ENCODE measurements at places on chromosomes 7 and 10.
A peak's percentile ranks its signal among the peaks of the same experiment; 100 is the strongest.

DNA sequence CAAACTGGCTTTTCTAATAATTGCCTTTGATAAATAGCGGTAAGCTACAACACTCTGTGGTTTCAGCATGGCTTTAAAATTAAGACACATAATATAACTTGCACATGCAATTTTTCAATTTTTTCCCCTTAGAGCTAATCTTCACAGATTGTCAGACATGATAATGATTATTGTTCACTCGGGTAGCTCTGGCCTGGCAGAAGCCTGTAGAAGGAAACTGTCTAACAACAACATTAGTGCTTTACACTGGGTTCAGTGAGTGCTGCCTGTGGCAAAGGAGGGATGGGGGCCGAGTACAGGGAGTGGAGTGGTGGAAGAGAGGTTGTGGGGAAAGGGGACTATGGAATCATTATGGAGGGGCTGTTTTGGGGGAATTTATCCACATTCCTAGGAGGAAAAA is 67.2 kb upstream of the AUTS2 start:
- DNase-seq = no peak

GRCh38 chr10:84429926-84430520 is 101.6 kb downstream of the CCSER2 start:
- DNase-seq = peak; percentile 64

GRCh38 chr7:124779194-124779593 is 13.6 kb upstream of the GPR37 start:
- DNase-seq = no peak

GRCh38 chr7:70408891-70409290 is 723.1 kb upstream of the GALNT17 start:
- DNase-seq = no peak

DNA sequence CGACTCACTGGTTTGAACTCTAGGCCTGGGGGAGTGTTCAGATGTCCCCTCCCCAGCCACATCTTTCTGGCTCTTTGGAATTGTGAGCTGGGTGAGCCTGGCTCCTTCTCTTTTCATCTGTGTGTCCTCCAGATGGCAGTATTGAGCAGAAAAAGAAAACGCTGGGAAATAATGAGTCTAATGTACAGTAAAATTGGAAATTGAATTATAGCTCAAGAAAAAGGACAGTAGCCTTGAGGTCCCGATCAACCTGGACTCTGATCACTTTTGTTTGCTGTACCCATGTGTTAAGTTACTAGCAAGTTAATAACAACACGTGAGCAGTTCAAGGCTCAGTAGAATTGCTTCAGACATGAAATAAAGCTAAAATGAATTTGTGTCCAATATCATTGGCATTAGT is 77.9 kb downstream of the SNX10 start:
- DNase-seq = peak; percentile 63

GRCh38 chr7:102188746-102189145 is 97.9 kb upstream of the SH2B2 start:
- no peak for DNase-seq

GRCh38 chr7:17421941-17422340 is 123.5 kb downstream of the AHR start:
- no peak for DNase-seq

DNA sequence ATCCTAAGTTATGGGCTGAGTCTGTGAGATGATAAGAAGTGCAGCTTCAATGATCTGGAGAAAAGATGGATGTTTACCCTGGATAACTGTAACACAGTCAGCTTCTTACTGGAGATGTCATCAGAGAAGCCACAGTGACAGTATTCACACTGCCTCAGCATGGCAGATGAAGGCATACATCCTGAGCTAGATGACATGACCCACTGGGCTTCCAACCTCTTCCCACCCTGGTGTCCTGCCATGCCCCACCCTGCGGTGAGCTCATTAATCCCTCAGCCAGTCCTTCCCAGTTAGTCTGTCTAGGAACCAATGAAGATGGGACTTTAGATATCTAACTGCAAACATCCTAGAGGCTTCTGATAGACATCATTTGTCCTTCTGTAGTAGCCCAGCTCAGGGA is 213.8 kb downstream of the TAX1BP1 start:
- DNase-seq = no peak

GRCh38 chr7:70301673-70302185 is 703.5 kb downstream of the AUTS2 start:
- DNase-seq = no peak

DNA sequence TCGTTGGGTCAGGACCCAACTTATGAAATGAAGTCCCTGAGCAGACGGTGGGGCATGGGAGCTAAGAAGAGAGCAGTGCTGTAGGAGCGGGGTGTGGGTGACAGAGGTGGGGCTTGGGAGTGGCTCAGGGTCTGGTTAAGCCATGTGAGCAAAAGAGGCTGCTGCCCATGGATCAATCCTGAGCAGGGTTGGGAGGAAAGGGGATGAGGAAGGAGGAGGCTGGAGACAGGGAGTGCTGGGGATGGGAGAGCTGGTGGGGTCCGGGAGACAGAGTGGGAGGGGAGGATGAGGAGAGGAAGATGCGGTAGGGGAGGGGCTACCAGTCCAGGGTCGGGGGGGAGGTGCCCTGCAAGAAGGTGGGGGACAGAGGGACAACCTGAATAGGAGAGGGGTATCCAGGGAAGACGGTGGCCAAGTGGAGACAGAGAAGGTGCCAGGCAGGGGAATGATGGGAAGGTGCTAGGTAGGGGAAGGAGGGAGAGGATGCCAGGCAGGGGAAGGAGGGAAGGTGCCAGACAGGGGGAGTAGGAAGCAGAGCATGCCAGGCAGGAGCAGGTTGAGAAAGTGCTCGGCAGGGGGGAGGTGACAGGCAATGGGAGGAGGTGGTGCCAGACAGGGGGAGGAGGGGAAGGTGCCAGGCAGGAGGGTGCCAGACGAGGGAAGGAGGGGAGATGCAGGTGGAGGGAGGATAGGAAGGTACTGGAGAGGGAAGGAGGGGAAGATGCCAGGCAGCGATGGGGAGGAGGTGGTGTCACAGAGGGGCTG is 27.5 kb upstream of the SMARCD3 start:
- no peak for DNase-seq

- no peak for DNase-seq
These were observed 151.8 kb upstream of the RHEB start for GRCh38 chr7:151671514-151671913.

- DNase-seq = no peak
These were observed 11.1 kb upstream of the SDK1 start for GRCh38 chr7:3289996-3290395.

- DNase-seq = no peak
These were observed 4.2 kb downstream of the GLRX3 start for GRCh38 chr10:130140425-130140824.

GRCh38 chr10:101934686-101935305 is 91.2 kb upstream of the KCNIP2 start:
- DNase-seq = no peak

DNA sequence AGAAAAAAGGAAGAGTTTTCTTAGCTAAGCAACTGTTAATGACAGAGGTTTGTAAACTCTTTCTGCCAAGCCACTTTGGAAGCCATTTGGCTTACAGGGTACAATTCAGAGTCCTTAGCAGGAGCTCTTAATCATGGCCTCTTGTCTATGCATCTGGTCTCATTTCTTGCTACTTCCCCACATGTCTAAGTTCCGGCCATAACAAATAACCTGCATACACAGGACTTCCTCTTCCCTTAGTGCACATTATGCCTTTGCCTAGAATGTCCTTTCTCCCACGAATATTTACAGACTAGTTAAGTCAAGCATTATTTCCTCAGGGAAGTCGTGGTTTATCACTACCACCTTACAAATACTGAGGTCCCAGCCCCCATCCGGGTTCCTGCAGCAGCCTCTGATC is 8.6 kb upstream of the UPF2 start:
- DNase-seq = no peak
